ENCODE measurements at places on chromosomes 16 and 17.

DNA sequence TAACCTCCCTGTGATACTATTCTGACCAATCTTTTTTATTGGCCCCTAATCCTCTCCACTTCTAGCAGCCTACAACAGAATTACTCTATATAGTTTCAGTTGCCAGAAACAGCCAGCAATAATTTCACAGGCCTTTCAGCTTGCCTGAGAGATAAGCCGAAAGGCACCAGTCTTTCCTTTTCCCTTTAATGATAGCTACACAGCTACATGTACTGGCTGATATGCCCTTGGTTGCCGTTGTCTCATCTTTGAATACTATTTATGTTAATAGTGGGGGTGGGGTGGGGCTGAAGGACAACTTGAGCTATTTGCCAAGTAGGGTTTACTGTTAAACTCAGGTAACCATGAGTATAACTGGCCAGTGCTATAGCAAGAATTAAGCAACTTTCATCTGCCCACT is 35.8 kb upstream of the RASL10B start:
- no peak for DNase-seq

- no peak for DNase-seq
Observed at GRCh38 chr17:8038954-8039610, at the start of gene ALOX15B. Gene ALOX15B (plus strand): TSS chr17:8039059. CDS start chr17:8039156, 97 bp downstream.

GRCh38 chr16:2692251-2692947 is 10.1 kb downstream of the KCTD5 start:
- no peak for DNase-seq

DNA sequence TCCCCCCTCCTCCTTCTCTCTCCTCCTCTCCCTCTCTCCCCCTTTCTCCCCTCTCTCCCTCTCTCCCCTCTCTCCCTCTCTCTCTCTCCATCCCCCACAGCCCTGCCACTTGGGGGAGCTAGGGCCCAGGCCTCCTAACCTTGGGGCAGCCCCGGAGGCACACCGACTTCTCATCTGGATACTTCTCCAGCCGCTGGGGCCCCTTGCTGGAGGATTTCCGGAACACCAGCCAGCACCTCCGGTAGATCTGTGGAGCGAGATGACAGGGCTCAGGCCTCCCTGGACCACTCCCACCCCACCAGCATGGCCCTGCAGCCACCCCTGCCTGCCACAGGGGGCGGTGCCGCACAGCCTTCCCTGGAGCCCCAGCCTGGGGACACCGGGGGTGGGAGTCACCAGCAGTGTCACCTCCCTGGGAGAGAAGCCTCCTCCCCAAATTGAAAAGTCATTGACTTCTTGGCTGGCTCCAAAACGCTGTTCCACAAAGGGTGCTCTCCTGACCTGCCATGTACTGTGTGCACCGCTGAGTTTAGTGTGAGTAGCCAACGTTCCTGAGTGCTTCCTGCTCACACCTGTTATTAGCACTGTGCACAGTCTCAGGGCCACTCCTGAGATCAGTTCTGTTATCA is 10.5 kb downstream of the DOK4 start:
- DNase-seq = peak; percentile 95

DNA sequence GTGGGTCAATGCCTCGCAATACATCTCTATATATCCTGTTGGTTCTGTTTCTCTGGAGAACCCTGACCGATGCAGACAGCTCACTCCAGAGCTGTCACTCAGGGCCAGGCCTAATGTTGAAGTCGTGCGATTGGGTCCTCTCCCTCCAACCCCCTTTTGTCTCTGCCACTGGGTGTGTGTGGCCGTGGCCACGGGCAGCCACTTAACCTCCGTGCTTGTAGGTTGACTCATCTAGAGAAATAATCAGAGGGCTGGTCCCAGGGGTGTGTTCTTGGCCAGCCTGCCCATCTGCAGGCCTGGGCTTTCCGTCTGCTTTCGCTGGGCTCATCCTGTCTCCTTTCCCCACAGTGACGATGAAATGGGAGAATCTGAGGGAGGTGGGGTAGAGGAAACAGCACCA is 7.4 kb downstream of the ADAD2 start:
- DNase-seq = no peak

DNA sequence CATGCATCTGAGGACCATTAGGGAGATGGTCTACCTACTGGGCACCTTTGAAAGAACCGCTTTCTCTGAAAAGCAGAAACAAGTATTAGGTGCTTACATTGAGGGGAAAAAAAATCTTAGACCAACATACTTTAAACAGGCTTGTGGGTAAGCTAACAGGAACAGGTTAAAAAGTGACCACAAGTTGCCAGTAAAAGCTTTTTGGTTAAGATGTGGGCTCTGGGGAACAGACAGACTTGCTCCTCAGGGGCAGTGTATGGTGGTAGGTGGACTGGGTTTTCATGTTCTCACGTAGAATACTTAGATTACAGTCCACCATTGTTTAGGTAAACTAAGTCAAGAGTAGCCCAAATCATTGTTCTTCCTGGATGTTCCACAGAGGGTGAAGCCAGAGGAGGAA is 41.2 kb downstream of the REXO5 start:
- DNase-seq = peak; percentile 28

DNA sequence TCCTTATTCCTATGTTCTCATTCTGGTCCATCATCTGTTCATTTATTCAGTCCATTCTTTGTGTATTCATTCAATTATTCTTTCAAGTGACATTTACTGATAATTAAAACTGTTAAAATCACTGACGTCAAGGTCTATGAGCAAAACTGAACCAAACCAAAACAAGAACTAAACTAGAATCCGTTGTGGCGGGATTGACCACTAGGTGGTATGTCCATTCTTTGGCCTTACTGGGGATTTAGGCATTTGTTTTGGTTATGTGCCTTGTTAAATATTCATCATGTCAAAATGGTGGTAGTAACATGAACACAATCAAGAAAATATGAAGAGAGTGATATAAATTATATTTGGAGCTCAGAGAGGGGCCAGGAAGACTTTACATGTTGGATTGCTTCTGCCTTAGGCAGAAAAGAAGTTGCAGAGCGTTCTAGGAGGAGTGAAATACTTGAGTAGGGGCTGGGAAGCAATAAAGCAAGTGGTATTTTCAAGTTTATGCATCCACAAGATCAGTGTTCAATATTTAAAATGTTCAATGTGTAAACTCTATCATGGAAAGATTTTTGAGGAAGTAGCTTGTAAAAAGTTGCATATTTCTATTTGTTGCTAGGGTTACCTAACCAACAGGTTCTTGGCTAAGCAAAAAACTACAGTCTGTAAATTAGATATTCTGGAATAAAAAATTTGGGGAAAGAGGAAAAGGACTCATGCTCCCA is 129.0 kb downstream of the CDH13 start:
- DNase-seq = no peak

DNA sequence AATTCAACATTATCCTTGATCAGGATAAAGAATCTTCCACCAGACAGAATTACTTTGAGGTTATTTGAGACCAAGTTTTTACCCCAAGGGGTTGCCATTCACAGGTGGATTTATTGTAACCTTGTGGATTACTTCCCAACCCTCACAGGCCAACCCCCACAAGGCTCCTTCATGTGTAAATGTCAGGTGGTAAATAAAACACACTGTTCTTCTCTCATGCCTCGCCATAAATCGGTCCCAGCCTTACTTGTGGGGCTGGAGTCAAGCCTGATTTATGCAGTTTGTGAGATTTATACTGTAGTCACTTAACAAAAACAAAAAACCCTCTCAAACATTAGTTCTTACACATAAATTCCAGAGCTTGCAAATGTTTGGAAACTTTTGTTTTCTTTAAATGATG is 98.6 kb upstream of the IRX3 start:
- no peak for DNase-seq

GRCh38 chr17:4476017-4476416 is 22.7 kb upstream of the SPNS2 start:
- DNase-seq = no peak

- DNase-seq = peak; percentile 57
Observed at GRCh38 chr17:386141-386876, 33.7 kb upstream of the RPH3AL start.

DNA sequence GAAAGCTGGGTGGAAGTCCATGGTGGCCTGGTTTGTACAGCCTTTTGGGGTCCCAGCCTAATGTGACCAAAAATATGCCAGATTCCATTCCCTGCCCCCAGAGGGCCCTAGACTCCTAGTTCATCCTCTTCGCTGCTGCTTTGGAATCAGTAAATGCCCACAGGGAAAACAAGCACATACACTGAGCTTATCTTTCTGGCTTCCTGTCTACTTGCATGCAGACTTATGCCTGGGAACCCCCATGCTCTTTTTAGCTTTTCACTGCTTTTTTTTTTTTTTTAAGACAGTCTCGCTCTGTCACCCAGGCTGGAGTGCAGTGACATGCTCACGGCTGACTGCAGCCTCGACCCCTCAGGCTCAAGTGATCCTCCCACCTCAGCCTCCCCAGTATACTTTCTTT is 6.2 kb upstream of the CD300LG start:
- DNase-seq = peak; percentile 38

DNA sequence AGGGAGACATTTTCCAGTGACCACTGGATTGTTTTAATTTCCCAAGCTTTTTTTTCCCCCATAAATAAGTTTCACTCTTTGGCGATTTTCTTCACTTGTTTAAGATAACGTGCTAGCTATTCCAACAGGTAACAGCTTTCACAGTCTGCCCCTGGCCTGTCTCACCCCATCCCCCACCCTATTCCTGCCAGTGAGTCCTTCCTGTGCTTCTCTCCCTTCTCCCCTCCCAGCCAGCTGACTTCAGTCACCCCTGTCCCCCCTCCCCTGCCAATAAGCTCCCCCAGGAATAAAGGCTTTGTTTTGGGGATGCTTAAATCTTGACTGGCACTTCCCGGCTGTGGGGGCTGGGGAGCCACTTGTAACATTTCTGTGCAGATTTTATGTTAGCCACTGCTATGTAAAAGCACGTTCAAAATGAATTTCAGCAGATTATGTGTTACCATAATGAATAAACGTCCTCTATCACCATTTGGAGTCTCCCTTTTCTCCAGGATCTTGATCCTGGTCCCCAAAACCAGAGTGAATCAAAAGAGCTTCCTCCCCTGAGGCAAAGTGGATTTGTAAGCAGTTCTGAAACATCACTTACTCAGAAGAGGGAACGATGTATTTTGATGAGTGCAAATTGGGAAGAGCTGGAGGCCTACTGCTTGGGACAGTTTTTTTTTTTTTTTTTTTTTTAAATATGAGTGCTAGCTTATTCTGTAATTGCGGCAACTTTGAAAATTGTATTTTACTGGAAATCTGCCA is 58.2 kb downstream of the IGF2BP1 start:
- no peak for DNase-seq

- DNase-seq = peak; percentile 35
Observed at GRCh38 chr17:44071772-44072171, 1.2 kb downstream of the G6PC3 start.

GRCh38 chr17:79171188-79171587 is 96.6 kb downstream of the ENGASE start:
- DNase-seq = no peak

GRCh38 chr17:17026163-17026562 is 16.1 kb upstream of the MPRIP start:
- no peak for DNase-seq
